ENCODE measurements at places on chromosomes 12 and 14.

DNA sequence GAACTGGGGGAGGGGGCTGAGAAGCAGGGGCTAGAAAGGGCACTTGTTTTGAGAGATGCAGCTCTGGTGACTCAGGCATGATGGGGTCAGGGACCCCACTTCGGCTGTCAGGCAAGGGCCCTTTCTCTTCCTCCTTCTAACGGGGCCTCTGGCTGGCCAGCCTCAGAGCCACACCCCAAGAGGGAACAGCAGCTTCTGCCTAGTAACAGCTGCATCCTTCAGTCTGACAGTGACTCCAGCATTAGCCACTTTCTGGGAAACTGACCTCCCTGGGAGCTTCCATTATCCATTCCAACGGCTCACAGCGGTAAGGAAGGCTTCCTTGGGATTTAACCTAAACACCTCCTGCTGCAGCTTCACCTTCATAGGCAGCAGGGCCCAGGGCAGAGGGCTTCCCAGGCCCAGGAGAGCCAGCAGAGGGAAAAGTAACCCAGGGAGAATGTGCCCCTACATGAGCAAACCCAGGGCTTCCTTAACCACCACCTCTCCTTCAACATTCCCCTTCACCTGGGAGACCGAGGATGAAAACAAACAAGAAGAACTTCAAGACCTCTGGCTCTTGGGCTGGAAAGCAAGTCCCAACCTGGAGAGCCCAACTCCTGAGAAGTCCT lies 2.7 kb downstream of the NCKAP5L start:
- DNase-seq, result no peak

GRCh38 chr12:4270016-4270830 lies 3.3 kb upstream of the CCND2 start:
- no peak for DNase-seq

DNA sequence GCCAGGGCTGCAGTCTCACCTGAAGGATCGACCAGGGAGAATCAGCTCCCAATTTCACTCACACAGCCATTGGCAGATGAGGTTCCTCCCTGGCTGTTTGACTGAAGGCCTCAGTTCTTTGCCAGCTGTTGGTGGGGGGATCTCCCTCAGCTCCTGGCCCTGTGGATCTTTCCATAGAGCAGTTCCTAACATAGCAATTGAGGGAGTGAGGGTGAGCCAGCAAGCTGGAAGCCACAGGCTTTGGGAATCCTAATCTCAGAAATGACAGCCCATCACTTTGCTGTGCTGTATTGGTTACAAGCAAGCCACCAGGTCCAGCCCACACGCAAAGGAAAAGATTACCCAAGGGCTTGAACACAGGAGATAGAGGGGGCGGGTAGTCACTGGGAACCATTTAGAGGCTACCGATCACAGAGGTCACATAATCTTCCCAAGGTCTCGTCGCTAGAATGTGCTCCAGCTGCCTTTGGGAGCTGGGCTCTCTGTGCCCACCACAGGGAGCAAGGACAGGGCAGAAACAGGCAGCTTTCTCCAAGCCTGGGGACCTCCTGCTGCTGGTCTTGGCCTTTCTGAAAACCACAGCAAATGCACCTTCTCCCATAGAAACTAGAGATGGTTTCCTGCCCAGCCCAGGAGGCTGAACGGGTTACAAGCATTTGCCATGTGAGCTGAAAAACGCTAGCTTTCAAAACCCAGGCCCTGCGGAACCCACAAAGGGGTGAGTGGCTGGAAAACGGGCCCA lies 4.6 kb upstream of the OTUB2 start:
- DNase-seq, result no peak

DNA sequence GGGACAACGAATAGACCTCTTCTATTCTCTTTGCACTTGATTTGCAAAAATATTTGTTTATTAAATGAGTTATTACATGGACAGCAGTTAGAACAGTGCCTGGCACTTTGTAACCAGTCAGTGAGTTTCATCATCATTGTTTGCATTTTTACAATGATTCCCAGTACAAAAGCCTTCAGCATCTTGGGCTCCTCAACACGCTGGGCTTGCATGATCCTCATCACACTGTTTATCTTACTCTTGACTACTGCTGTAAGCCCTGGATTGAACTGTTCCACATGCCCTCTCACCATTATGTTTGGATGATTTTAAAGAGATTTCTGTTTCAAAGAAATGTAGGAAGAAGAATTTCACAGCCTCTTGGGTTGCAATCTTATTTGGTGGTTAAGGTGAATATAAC lies 204.3 kb downstream of the PELI2 start:
- no peak for DNase-seq

GRCh38 chr12:59383079-59383822 lies 212.6 kb upstream of the SLC16A7 start:
- peak; percentile 75 for DNase-seq

DNA sequence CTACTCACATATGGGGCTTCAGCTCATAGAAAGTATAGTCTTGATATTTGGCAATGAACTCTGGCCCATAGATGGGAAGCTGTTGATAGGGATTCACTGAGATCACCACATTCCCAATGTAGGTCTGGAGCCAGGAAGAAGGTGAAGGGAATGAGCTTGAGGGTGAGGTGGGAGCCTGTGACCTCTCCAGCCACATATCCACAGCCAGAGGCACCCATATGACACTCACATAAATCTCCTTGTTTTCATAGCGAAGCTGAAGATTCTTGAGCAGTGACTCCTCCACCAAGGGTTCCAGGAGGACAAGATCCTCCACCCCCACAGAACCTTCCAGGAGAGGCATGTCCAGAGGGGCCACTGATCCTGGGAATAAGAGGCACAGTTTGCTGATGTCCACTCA lies 1.9 kb downstream of the MYO1A start:
- no peak for DNase-seq

DNA sequence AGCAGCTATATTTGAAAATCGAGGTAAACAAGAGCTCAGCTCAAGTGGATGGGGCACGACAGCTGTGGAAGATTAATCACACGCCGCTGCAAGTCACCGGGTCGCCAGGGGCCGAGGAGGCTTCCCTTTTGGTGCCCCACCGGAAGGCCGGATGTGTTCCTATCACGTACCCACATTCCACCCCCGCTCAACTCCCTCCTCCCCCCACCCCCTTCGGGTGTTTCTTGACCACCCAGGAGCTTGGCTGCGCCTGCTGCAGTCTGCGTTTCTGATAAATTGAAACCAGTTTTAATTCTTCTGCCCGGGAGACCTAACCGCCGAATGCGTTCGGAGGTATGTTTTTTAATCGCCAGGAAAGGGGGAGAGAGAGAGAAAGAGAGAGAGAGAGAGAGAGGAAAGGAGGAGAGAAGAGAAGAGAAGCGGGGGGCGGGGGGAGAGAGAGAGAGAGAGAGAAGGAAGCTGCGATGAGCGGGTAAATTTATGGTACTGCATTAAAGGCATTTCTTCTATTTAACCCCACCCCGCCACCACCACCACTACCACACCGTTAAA lies 1.8 kb downstream of the SLC8A3 start:
- DNase-seq, result no peak

- no peak for DNase-seq
Measured at GRCh38 chr12:57614178-57614947, 3.1 kb downstream of the ARHGEF25 start.

GRCh38 chr12:49524660-49525324 lies 14.0 kb upstream of the KCNH3 start:
- no peak for DNase-seq

DNA sequence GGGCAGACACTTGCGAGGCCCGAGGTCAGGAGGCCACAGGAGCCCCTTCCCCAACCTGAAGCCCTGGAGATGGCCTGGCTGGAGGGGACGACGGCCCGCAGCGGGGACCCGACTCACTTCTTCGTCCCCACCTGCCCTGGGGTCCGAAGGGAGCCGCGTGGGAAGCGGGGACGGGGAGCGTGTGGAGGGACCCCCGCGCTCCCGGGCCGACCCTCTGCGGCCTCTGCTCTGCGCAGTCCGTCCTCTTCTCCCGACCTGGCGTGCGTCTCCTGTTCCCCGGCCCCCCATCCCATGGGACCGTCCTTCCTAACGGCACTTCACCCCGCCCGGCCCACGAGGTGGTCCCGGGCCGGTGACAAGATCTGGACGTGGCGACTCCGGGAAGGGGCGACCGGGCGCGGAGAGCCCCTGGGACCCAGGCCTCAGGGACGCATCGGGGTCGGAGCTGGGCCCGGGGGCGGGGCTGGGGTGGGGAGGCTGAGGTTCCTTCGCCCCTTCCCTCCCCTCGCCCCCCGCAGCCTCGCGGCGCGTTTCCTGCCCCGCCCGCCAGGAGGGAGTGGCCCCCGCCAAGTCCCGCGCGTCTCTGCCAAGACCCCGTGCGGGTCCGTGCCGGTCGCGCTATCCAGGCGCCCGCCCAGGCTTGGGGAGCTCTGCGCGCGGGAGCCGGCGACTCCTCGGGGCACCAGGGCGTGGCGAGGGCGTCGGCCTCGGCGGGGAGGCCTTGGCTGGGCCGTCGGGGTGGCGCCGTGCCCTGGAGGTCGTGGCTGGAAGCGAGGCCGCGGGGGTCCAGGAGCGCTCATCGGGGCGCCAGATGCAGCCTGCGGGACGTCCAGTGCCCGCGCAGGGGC lies 97.1 kb downstream of the TNFAIP2 start:
- no peak for DNase-seq

DNA sequence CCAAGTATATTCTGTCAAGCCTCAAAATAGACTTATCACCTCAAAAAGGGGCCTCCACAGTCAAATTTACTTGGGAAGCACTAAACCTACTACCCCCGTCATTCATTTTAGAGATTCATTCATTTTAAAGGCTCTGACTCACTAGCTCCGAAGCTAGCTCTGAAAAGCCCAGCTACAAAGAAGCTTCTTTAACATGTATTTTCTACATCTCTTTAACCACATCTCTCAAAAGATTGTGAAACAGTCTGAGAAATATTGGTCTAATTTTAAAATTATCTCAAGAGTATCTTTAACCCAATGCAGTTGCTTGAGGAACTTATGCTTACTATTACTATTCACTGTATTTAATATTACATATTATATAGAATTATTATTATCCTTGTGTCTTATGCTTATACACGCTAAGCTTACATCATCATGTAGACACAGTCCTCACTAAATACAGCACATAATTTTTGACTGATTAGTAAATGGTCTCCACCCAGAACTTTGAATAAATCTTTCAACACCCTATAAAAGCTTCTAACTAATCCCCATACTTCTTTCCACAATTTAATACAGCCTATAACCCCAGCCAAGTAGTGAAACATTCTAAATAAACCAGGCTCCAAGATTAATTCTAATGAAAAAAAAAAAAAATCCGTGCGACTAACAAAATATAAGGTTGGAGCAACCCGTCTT lies 7.8 kb downstream of the NT5DC3 start:
- DNase-seq, result no peak

GRCh38 chr14:90544566-90544965 lies 147.7 kb downstream of the CALM1 start:
- DNase-seq, result no peak

GRCh38 chr12:123034022-123034541 lies 53.6 kb downstream of the ARL6IP4 start:
- DNase-seq, result no peak

DNA sequence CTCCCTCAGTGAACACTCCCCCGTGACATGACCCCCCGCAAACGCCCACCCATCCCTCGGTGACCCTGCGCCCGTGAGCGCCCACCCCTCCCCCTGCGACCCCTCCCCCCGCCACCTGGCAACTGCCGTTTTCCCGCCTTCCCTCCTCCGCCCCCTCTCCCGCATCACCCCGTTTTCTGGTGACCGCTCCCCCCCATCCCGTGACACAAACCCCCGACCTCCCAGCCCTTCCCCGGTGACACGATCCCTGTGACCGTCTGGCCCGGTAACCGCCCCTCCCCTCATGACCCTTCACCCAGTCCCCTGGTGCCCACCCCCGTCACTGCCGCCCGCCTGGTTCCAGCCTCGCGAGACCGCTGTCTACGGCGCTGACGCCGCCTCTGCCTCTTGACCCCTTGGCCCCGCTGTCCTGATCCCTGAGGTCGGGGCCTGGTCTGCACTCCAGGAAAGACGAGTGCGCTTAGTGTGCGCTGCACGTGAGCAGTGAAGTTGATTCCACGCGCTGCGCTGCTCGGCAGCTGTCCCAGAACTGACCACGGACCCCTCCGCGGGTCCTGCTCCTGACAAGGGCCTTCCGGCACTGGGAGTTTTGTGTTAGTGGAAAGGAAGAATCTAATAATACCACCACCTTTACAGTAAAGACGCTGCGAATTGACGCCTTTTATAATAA lies 59.4 kb downstream of the DDX51 start:
- DNase-seq, result no peak

- no peak for DNase-seq
Measured at GRCh38 chr14:76293923-76294322, 82.0 kb upstream of the ESRRB start.

- no peak for DNase-seq
Measured at GRCh38 chr14:25759256-25759655, 709.3 kb upstream of the STXBP6 start.

- no peak for DNase-seq
Measured at GRCh38 chr12:123967121-123967586, 5.5 kb downstream of the CCDC92 start.

DNA sequence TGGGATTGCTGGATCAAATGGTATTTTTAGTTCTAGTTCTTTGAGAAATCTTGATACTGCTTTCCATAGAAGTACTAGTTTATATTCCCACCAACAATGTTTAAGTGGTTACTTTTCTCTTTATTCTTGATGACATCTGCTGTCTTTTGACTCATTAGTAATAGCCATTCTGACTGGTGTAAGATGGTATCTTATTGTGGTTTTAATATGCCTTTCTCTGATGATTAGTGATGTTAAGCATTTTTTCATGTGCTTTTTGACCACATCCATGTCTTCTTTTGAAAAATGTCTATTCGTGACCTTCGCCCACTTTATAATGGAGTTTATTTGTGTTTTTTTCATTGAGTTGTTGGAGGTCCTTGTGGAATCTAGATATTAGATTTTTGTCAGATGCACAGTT lies 865.7 kb downstream of the SLC6A15 start:
- no peak for DNase-seq

DNA sequence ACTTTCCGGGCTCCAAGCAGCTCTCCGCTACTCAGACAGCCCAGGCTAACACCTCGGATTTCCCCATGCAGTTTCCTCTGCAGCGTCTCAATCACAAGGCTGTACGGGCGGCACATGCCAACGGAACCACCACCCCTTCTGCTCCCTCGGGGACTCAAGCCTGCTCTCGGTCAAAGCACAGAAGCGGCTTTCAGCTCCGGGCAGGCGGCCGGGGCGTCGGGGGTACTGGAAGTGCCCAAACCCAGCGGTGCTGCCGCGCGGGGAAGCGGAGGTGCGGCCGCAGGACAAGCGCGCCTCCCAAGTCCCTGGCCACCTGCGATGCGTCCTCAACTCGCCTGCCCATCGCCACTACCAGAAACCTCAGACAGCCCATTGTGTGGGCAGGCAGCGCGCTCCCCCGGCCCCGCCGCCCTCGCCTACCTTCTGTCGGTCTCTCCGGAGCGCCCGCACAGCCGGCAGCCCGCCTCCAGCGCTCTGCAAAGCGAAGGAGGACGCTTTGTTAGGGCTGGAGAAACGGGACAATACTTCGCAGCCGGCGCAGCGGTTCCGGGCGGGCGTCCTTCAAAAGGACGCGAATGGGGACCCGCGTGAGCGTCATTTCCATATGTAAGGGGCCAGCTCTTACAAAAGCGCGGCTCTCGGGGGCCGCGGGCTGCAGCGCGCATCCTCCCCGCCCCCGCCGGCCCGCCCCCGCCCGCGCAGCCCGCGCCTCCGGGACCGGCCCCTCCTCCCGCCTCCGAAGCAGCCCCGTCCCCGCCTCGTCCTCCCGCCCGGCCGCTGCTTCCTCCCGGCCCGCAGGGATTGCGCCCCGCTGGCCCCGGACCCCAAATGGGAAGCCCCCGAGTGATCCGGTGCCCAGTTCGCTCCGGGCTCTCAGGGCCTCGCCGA lies 674 bp downstream of the NIN start:
- DNase-seq, result no peak

- DNase-seq, result no peak
Measured at GRCh38 chr14:39302124-39302810, 68.6 kb downstream of the MIA2 start.
